ENCODE measurements at places on chromosomes 6 and 20.
A peak's percentile ranks its signal among the peaks of the same experiment; 100 is the strongest.

- ATAC-seq = no peak
Observed at GRCh38 chr6:121619987-121620740, 184.7 kb downstream of the GJA1 start.

- ATAC-seq = peak; percentile 67
Observed at GRCh38 chr20:53547664-53548239, 45.9 kb downstream of the ZNF217 start.

GRCh38 chr6:29791786-29792122 lies 35.9 kb upstream of the HLA-G start:
- peak; percentile 21 for ATAC-seq

DNA sequence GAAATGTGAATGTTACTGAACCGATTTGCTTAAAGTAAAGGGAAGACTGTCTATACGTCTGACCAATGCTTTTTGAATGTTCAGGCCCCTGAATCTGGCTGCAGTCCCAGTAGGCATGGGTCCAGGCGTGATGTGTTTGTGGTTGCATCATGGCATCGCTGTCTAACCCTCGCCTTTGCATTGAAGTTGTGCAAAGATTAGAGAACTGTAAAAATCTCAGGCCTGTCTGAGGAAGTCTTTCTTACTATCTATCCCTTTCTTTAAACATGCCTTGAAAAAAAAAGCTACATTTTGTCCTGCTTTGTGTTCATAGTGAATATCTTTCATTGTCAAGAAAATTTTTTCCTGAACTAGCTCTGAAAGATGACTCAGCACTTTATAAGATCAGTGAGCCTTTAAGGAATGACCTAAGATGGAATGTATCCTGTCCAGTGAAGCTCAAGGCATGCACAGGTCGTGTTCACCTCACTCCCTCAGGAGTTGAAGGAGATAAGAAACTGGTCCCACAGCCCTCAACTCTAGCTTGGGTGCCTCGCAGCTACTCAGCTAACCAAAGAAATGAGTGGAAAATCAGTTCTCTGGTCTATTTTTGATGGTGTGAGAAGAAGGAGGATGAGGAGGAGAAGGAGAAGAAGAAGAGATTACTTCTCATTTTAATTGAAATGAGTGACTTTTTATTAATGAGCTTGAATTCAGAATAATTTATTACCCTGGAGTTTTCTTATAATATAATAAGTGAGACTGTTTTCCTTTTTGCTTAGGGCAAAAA lies 48.6 kb downstream of the TPD52L1 start:
- peak; percentile 65 for ATAC-seq

- no peak for ATAC-seq
Observed at GRCh38 chr6:1910621-1911407, 301.1 kb downstream of the FOXC1 start.

- no peak for ATAC-seq
Observed at GRCh38 chr20:25248786-25249172, 894 bp downstream of the PYGB start.

- no peak for ATAC-seq
Observed at GRCh38 chr6:40932366-40932765, 106.7 kb downstream of the UNC5CL start.

GRCh38 chr6:139231206-139231605 lies 60.6 kb downstream of the TXLNB start:
- ATAC-seq = no peak

DNA sequence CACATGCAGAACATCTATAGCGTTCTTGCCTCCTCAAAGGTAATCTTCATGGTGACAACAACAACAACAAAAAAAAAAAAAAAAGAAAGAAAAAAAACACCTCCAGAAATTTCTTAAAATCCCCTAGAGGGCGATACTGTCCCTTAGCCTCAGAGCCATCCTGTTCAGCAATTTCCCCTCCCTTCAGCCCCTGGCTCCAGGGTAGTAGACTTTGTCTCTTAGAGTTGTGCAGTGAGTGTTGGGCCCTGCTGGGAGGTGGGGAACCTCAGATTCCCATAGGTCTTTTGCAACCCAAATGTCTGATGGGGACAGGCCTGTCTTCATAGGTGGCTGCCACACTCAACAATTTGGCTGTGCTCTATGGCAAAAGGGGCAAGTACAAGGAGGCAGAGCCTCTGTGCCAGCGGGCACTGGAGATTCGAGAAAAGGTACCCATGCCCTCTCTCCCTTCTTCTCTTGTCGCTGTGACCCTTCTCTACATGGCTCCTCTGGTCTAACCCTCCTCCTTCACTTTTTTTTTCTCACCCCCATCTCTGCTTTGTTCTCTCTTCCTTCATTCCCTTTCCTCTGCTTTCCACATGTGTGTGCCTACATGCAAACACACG lies 6.0 kb upstream of the PTK7 start:
- ATAC-seq = peak; percentile 60

GRCh38 chr6:81847866-81848265 lies 95.4 kb upstream of the TENT5A start:
- no peak for ATAC-seq

DNA sequence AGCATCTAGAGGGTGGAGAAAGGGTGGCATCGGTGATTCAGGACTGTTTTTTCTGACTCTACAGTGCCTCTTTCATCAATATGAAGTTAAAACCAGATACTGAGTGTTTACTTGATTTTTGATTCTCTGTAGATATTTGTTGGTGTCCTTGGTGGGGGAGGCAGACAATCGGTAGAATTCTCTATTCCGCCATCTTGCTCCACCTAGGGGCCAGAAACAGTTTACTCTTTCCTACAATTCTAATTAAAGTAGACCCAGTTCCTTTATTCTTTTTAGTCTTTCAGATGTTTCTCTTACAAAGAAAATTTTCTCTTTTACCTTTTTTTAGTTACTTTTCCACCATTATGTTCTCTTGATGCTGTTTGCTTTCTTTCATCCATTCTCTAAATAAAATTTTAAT lies 162.1 kb upstream of the RAB32 start:
- ATAC-seq = no peak

DNA sequence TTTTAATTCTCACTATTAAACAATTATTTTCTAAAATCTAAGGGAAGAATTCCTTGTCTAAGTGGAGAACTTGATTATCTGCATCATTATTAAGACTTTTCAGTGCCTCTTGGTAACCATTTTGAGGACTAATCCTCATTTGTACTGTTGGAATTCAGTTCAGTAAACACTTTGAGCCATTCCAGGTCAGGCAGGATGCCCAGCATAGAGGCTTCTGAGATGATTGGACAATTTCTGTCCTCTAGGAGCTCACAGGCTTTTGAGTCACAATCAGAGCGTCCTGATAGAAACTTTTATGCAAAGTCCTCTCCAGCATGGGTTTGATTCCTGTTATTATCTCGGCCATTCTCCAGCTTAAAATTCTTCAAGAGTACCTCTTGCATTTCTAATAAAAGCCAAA lies 1304.6 kb downstream of the EPHA7 start:
- no peak for ATAC-seq

GRCh38 chr6:169427856-169428255 lies 174.2 kb upstream of the THBS2 start:
- ATAC-seq = peak; percentile 26

GRCh38 chr20:2402271-2402980 lies 21.7 kb downstream of the TGM6 start:
- peak; percentile 62 for ATAC-seq

DNA sequence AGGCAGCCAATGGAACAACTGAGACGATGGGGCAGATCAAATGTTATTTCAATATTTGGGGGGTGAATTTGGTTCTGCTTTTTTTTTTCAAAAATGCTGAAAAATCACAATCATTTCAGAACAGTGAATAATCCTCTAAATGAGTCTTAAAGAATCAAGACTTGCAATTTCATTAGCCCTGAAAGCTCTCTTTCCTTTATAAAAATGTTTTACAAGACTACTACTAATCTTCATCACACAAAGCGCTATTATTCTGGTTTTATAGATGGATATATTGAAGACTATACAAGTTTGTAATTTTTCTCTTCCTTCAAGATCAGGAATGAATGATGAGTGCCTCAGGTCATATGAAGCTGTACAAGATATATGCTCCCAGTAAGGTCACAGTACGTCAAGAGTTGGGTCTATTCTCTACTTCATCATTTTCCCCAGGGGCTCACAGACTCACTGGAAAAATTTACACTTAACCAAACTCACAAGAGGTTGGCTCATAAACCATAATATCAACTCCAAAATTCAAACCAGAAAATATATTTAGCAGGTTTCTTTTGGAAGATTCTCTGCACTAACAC lies 19.5 kb downstream of the RNF24 start:
- ATAC-seq = no peak

DNA sequence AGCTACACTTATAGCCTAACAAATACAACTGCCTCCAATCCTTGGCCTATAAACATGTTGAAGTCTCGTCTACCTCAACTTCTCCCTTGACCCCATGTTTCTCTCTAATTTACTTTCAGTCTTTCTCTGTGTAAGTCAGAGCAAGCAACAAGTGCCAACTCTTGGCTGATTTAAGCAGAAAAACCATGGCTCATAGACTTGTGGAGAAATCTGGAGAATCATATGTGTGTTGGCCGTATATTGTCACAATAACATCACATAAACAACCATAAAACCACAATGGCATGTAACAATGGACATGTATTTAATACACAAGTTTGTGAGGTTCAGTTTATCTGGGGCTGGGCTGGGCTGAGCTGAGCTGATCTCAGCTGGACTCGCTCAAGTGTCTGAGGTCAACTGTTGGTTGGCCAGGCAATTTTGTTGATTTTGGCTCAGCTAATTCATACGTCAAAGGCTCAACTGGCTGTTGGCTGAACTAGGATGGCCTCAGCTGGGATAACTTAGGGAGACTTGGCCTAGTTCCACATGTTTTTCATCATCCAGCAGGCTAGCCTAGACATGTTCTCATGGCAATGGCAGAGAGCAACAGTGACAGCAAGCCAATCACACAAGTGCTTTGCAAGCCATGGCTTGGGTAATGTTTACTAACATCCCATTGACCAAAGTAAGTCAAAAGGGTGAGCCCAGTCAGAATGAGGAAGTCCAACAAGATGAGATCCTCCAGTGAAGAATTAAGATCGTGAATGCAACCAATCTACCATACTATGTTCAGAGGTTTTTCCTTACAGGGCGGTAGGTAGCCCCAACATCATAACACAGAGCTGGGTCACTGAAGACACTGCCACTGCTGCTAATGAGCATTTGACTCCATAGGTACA lies 12.9 kb upstream of the TBC1D22B start:
- peak; percentile 90 for ATAC-seq
